Stimulated activated CD8-positive, alpha-beta memory T cell treated with anti-CD3 and anti-CD28 coated beads, Interleukin-4, amount 100 ng/mL, for 48 hours (primary cell): ENCODE measurements at places on chromosomes 6 and 20.
A peak's percentile ranks its signal among the peaks of the same experiment; 100 is the strongest.

- no peak for DNase-seq
These were observed 97.1 kb upstream of the IYD start for GRCh38 chr6:150271501-150272263.

- no peak for DNase-seq
These were observed 5.6 kb downstream of the ABHD16A start for GRCh38 chr6:31697555-31697954.

DNA sequence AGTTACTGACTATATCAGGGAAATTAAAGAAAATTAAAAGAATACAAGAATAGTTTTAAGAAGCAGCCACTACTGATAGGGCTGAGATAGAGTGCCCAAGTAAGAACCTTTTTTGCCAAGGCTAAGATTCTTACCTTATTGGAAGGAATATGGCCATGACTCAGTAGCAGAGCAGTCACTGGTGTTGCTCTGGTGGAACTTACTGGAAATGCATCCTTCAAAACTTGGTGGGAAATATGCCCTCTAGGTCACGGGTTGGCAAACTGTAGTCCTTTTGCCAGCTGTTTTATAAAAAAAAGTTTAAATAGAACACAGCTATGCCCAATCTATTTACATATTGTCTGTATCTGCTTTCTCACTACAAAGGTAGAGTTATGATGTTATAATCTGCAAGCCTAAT, 6.0 kb downstream of the HSF2 start:
- no peak for DNase-seq

DNA sequence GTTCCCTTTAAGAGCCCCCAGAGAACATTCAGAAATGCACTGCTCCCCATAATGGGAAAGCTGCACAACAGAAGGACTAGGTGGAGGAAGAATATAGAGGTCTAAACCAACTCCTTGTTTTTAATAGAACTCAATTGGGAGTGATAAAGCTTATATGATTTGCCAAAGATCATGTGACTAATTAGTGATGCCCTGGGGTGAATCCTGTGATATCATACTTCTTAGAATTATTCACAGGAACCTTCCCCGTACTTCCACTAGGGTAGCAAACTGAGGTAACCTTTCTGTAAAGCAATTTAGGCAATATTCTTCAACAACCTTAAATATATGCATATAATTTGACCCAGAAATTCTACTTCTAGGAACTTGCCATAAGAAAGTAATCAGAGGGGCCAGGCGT, 84.4 kb downstream of the TFAP2A start:
- no peak for DNase-seq

DNA sequence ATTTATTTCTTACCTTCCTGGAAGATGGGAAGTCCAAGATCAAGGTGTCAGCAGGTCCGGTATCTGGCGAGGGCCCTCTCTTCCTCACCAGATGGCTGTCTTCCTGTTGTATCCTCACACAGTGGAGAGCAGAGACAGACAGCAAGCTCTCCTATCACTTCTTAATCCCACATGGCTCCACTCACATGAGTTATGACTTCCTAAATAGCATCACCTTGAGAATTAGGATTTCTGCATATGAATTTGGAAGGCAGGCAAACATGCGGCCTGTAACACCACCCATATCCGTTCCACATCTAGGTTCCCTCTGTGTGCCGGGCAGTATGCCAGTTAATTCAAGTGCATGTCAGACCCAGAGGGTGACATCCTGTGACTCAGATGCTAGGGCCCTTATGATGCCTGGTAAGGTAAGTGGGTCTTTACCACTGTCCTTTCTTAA, 2.1 kb downstream of the RAET1E start:
- peak; percentile 41 for DNase-seq

- DNase-seq = no peak
These were observed 22.6 kb downstream of the ETV7 start for GRCh38 chr6:36364669-36365479.

DNA sequence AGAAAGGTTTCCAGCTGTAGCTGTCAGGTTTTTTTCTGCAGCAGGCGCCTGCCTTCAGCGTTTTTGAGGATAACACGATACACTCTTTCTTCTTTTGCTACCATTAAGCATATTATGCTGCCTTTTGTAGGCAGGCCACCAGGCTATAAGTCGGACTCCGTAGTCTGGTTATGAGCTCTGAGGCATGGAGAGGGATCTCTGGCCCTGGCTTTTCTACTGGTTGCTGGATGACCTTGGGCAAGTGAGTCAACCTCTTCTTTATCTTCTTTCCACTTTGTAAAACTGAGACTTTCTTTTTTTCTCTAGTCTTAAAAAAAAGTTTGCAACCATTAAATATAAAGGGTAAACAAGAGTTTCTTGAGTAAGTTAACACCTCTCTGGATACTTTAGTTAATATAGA, 120.2 kb downstream of the BCKDHB start:
- DNase-seq = no peak

- DNase-seq = no peak
These were observed 5.0 kb upstream of the GABRR1 start for GRCh38 chr6:89221971-89222711.

GRCh38 chr20:50911030-50911429, 20.2 kb downstream of the ADNP start:
- DNase-seq = no peak

DNA sequence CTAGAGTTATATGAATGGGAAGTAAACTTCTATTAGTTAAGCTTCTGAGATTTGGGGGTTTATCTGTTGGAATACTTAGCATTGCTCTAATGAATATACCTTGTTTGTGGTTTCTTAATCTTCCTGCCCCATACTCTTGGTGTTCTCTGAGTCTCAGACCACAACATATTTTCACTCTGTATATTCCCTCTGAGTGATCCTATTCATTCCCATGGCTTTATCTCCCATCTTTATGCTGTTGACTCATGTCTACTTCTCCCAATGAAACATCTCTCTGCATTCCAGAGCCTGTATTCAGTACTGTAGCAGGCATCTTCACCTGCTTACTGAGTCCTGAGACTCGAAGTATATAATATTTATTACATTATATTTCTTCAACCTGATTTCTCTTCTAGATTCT, 283.7 kb upstream of the MAP3K7 start:
- DNase-seq = no peak

GRCh38 chr6:152094992-152095592, 287.6 kb downstream of the ESR1 start:
- DNase-seq = no peak

GRCh38 chr6:42042108-42042507, 8.2 kb upstream of the TAF8 start:
- peak; percentile 43 for DNase-seq

- no peak for DNase-seq
These were observed 15.4 kb upstream of the PDE10A start for GRCh38 chr6:165678429-165678828.

GRCh38 chr6:105880030-105880492, 206.1 kb upstream of the PRDM1 start:
- DNase-seq = peak; percentile 58

DNA sequence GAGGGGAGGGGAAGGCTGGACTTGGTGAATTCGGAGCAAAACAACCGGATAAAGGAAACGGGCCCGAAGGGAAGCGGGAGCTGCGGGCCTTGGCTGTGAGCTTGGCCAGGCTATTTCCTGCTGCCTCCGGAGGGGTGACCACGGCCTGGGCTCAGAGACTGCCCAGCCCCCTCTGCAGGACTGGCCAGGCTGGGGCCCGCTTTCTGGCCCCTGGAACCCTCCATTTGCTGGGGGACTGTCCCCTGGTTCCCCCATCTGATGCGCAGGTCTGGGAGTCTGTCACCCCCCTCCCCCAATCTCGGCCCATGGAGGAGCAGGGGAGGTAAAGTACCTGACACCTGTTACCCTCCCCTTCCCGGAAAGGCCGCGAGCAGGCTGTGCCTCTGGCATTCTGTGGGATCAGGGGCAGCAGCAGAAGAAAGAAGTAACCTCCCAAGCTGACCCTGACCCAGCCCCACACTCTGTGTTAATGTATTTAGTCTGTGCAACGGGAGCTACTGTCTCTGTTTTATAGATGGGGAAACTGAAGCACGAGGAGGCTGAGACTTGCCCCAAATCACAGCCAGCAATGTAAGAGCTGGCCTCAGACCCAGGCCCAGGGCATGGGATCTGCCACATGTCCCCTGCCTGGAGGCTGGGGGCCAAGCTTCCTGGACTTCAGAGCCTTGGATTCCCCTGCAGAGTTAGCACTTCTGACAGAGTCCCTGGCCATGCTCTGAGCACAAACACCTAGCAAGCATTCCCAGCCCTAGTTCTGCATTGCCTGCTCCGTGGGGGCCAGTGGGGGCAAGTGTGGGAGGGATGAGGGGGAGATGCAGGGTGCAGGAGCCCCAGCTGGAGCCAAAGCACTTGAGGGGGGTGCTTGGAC, 3.5 kb downstream of the C20orf204 start:
- DNase-seq = no peak

- DNase-seq = no peak
These were observed 27.4 kb downstream of the KCNQ5 start for GRCh38 chr6:72649032-72649984.

- DNase-seq = no peak
These were observed 54.2 kb upstream of the SIRPA start for GRCh38 chr20:1840817-1841553.

DNA sequence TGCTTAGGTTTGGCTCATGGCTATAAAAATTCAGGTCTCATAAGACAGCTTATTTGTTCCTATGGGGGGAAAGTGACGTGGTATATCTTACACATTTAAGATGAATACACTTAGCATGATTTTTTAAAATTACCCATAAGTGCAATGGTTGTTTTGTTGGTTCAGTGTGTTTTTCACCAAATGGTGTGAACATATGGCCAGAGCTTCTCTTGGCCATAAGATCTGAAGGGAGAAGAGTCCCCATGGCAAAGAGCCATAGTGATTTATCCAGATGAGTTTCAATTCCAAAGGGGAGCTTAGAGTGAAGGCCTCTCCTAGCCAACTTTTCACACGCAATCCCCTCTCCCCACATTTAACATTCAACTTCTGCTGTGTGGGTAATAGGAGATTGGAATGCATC, 107.6 kb downstream of the TMEM242 start:
- DNase-seq = no peak

GRCh38 chr6:163038317-163038716, 310.5 kb downstream of the PACRG start:
- no peak for DNase-seq

DNA sequence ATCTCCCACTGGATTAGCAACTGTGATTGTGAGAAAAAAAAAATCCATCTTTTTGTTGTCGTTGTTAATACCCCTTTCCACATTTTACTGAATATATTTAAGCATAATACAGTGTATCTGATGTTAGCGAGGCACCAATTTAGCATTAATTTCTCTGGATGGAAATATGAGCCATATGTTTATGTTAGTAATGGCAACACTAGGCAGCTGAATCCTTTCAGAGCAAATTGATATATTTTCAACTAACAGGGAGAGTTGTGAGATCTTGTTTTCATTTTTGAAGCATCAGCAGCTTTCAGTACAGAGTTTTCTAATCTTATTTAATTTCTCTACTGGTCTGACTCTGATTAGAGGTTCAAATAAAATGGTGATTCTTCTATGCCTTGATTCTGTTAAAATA, 84.8 kb upstream of the HDAC2 start:
- no peak for DNase-seq

DNA sequence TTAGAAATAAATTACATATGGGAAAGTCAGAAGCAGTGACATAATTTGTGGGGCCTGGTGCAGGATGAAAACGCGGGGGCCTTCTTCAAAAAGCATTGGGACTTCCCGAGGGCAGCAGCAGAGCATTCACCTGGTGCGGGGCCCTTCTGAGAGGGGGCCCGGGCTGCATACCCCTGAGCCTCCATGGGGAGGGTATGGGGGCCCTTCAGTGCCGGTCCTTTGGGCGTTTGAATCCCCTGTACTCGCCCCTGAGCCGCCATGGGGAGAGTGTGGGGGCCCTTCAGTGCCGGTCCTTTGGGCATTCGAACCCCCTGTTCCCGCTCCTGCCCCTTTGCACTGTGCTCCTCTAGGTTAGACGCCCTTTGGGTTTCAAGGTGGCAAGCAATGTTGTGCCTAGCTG, 283.5 kb downstream of the CDH4 start:
- no peak for DNase-seq

GRCh38 chr6:90123831-90124230, 172.8 kb downstream of the BACH2 start:
- peak; percentile 60 for DNase-seq
